Thymus (tissue), 14 donors: ENCODE measurements at places on chromosomes 3 and 15. TPM values are rescaled to one million over a fixed set of nuclear protein-coding genes. Genes with fewer than 3 reads are reported as not detected.

DNA sequence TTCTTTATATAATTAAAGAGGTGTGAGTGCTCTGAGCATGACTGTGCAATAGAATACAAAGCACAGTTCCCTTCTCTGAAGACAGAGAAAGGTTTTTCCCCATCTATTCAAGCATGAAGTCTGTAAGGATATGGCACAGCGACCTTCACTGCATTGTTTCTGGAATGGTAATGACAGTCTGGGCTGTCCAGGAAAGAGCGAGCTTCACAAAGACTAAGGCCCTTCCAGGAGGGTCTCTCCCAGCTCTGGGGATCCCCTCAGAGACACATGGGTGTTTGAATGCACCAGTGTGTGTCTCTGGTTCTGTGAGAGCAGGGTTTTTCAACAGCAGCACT is 179.9 kb upstream of the NR2E3 start:
- H3K27me3 ChIP-seq: no peaks in the 10 kb centered on the region
- no peak overlapping the region for H3K27ac ChIP-seq
- no peak for DNase-seq

DNA sequence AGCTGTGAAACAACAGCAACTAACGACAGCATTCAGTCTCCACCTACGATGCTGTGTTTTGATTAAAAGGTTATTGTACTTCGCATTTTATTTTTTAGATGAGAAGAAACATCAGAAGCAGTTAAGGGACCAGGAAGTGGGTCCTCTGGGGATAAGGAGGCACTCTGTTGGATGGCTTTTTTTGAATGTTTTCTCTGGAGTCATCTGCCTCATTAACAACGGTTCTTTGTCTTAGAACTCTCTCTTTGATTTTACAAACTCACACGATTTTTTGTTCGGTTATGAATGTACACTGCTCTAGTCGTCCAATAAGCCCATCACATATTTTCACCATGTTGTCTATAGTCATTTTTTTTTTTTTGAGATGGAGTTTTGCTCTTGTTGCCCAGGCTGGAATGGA is 36.0 kb upstream of the ARPIN start:
- H3K27ac ChIP-seq: no peak overlapping the region
- H3K27me3 ChIP-seq: no peaks in the 10 kb centered on the region
- no peak for DNase-seq
- no peaks in the 10 kb centered on the region for H3K36me3 ChIP-seq

DNA sequence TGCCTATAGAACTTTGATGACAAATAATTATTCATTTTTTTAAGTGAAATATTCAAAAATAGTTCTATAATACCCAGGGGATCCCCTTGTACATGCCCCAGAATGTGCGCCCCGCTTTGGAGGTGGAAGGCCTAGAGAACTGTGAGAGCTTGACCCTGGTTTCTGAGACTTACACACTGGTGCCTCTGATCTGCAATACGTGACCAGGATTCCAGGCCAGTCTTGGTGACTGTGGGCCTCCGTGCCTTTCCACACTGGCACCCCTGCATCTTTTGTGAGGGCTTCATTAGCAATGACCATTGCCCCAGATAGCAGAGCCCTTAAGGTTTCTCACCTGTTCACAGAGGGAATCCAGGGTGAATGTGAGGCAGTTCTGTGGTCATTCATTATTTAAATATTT is 44.0 kb downstream of the CLSTN2 start:
- DNase-seq: no peak
- H3K36me3 ChIP-seq: no peaks in the 10 kb centered on the region
- H3K27me3 ChIP-seq: no peaks in the 10 kb centered on the region
- H3K4me1 ChIP-seq: no peaks in the 10 kb centered on the region
- H3K4me3 ChIP-seq: no peak overlapping the region

DNA sequence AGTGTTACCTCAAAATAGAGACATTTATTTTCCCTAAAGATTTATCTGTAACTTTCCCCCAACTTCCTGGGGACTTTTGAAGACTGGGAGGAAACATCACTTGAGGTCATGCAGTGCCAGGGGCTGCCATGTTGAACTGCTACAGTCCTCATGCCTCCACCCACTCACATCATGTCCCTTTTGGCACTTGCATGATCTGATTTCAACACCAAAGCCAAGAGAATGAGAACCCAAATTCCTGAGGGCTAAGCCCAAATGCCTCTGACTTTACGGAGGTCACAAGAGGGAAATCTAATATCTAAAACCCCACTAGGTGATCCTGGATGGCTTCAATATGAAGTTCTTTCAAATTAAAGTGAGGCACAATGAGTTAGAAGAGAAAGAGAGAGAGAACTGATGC is 213.1 kb downstream of the NTRK3 start:
- no peaks in the 10 kb centered on the region for H3K27me3 ChIP-seq
- no peaks in the 10 kb centered on the region for H3K4me1 ChIP-seq
- no peak overlapping the region for H3K27ac ChIP-seq
- H3K36me3 ChIP-seq: no peaks in the 10 kb centered on the region
- no peak overlapping the region for H3K4me3 ChIP-seq

The SLC24A5 gene
- total RNA-seq: 0.05 TPM

GRCh38 chr15:40847223-40847961 is 3.5 kb downstream of the SPINT1 start:
- DNase-seq: peak; percentile 44
- H3K36me3 ChIP-seq: no peaks in the 10 kb centered on the region
- peaks cover 18% of the 10 kb centered on the region for H3K4me1 ChIP-seq
- no peak overlapping the region for H3K4me3 ChIP-seq
- H3K27ac ChIP-seq: peak overlapping the region; percentile 49

DNA sequence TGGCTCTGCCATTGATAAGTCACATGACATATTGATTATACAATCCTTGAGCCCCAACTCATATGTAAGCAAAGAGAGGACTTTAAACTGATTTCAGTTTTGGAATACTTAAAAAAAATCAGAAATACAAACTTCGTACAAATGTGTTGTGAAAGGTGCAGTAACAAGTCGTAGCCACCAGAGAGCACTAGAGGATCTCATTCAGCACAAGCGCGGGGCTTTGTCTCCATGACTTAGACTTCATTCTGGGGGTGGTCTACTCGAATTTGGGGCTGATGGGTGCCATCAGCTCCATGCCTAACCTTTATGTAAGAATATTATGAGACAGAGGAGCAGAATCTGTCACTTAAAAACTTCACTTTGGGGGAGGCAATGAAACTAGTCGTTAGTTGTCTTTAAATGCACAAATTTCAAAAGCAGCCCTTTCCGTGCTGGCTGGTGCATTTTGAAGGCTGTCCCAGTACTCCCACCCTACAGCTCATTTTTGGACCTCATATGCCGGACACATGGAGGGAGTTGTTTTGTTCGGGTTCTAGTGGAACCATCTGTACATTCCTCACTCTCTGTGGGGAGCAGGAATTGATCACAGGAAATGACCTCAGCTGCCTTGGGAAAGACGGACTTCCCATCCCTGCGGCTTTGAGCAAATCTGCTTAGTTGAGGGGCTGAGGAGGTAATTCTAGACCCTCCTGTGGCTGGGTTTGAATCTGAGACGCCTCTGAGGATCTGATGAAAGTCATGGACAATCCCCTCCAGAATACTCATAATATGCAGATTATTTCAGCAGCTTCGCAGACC is 27.5 kb upstream of the MASP1 start:
- no peak overlapping the region for H3K27ac ChIP-seq
- H3K4me1 ChIP-seq: no peaks in the 10 kb centered on the region
- peak; percentile 40 for DNase-seq
- H3K27me3 ChIP-seq: no peaks in the 10 kb centered on the region
- H3K4me3 ChIP-seq: no peak overlapping the region

The RAD51 gene
- total RNA-seq: 12.3 TPM

DNA sequence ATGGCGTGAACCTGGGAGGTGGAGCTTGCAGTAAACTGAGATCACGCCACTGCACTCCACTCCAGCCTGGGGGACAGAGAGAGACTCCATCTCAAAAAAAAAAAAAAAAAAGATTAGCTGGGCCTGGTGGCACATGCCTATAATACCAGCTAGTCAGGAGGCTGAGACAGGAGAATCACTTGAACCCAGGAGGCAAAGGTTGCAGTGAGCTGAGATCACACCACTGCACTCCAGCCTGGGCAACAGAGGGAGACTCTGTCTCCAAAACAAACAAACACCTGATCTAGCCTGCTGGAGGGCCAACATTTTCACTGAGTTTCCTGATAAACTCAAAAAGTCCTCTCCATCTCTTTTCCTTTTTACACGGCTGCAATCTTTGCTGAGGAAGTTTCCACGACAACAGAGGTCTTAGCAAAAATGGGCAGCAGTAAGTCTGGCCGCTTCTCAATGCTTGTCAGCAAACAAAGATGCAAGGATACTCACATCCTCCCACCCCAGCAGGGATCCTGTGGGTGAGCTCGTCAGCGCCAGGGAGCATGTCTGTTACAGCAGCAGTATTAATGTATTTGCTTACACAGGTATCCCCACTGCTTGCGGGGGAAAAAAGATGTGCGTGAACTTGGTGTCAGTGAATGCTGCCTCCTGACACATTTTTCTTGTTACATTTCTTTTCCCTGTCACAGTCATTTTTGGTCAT is 21.0 kb upstream of the CCDC174 start:
- H3K36me3 ChIP-seq: no peaks in the 10 kb centered on the region
- no peak overlapping the region for H3K27ac ChIP-seq
- no peaks in the 10 kb centered on the region for H3K4me1 ChIP-seq
- no peak overlapping the region for H3K4me3 ChIP-seq

- no peak for DNase-seq
- no peaks in the 10 kb centered on the region for H3K4me1 ChIP-seq
- no peak overlapping the region for H3K27ac ChIP-seq
- no peaks in the 10 kb centered on the region for H3K36me3 ChIP-seq
- H3K27me3 ChIP-seq: no peaks in the 10 kb centered on the region
Observed at GRCh38 chr15:100757661-100758060, 122.0 kb upstream of the ALDH1A3 start.

The RPL4 gene
- total RNA-seq: 5,160 TPM
